ENCODE measurements at places on chromosomes 7 and 10. TPM values are rescaled to one million over a fixed set of nuclear protein-coding genes. Genes with fewer than 3 reads are reported as not detected.
A peak's percentile ranks its signal among the peaks of the same experiment; 100 is the strongest.

DNA sequence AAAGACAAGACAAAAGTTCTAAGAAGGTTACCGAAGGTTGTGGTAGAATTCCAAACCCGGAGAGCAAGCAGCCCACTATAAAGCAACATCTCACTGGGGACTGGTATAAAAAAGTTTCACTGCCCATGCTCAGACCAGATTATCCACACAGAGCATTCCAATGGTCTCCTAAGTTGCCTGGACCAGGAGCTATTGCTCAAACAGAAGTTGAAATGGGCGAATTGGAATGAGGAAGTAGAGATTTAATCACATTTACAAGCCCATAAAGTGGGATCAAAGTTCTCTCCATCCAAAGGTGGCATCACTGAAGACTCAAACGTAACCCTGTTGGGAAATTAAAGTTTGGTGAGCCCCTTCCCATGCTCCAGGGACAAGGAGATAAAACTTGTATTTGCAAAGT is 19.8 kb downstream of the OR2F1 start:
- peak; percentile 85 for DNase-seq

The COL28A1 gene
- polyA plus RNA-seq = 4.0 TPM

DNA sequence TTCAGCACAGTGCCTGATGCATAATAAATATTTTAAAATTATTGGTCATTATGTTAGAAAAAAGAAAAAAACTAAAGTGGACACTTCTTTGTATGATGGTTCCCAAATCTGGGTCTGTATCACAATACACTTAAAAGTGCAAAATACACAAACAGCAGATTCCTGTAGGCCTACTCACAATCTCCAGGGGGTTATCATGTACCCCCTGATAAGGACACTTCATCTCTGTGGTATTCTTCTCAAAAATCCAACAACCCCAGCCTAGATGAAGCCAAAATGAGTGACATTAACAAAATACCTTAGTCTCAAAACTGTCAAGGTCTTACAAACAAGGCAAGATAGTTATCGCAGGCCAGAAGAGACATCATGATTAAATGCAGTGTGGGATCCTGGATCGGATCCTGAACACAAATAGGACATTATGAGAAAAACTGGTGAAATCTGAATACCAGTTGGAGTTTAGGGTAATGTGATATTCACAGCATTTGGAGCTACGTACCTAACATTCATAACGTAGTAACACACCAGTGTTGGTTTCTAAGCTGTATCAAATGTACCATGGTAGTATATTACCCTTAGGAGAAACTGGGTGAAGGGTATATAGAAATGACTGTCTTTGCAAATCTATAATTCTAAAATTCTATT is 45.2 kb downstream of the NSUN6 start:
- DNase-seq = no peak

- DNase-seq = no peak
Observed at GRCh38 chr7:92602352-92603088, 12.3 kb upstream of the FAM133B start.

- DNase-seq = no peak
Observed at GRCh38 chr10:132449051-132449810, 52.2 kb downstream of the PWWP2B start.

DNA sequence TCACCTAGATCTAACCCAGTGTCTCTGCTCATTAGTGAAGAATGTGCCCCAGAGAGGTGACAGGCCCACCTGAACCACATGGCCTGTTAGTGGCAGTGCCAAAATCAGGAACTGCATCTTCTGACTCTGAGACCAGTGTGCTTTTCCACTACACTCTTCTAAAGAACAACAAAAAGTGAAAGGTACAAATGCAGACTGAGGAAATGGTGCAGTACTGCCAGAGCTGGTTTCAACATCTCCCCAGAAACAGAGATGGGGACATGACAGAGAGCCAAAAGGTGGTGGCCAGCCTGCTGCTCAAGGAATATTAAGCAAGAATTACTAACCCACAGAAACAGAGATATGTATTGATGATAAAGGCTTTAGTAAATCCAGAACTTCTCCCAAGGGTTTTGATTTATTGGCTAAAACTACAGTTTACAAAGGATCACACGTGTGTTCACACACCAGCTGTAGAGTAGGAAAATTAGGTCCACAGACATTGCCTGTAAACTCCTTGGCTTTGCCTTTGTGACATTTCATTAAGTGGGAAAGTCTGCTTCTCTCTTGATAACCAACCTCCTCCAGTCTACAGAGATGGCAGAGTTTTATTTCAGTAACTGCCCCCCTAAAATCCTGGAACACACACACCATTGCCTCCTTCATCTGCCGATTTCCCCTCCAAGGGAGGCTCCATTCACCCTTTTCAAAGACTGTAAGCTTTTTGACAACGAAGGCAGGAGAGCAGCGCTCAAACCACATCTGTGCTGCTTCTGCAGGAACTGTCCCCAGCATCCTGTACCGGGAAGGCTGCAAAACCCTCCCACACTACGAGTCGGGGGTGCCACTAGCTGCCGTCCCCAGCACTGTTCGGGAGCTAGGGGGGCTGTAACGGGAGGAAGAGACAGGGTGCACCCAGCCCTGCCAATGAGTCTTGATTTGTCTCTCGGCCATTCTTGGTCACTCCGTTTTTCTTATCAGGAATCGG is 29.8 kb downstream of the GSDME start:
- no peak for DNase-seq

DNA sequence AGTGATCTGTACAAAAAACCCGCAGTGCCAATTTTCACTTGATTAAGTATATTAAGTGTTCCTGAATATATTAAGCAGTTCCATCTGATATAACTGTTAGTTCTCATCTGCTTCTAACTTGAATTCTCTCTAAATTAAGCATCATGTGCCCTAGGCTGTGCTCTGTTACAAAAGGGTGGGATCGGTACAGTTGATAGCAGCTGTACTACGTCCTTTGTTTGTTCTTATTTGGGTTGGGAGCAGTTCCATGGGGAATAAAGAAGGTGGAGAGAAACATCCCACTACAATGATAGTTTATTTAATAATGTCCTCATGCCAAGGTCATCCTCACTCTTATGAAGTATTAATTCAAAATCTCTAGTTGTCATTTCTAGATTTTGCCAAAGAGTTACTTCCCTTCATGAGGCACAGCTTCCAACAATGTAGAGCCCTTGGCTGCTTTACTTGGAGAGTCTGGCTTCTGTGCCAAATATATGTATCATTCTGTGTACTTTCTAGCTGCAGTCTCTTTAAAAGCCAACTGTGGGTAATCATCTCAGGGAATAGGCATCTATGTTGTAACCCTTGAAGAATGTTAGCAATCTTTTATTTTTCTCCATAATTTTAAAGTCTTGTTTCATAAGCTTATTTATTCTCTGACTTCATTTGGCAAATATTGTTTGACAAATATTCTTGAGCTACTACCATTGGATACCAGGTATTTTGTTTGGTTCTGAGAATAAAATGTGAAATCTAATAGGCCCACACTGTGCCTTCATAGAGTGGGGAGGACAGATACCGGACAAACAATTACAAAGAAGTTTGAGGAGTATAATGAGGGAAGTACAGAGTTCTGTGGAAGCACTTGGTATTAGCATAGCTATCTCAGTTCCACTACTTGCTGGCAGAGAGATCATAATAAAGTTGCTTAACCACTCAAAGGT is 22.4 kb upstream of the AHR start:
- DNase-seq = peak; percentile 68

The SEMA4G gene
- polyA plus RNA-seq = 121 TPM

The ZNF655 gene
- polyA plus RNA-seq = 83.0 TPM

The ACBD7 gene
- polyA plus RNA-seq = 2.2 TPM

- no peak for DNase-seq
Observed at GRCh38 chr10:122503886-122504609, 42.7 kb downstream of the HTRA1 start.

- DNase-seq = peak; percentile 88
Observed at GRCh38 chr7:4134204-4134603, 547.9 kb upstream of the FOXK1 start.

The CNPY4 gene
- polyA plus RNA-seq = 20.1 TPM

The ANKRD61 gene
- 2.4 TPM for polyA plus RNA-seq

GRCh38 chr7:13991791-13992595 is 2.5 kb upstream of the ETV1 start:
- no peak for DNase-seq

GRCh38 chr7:2120841-2121830 is 111.6 kb downstream of the MAD1L1 start:
- DNase-seq = no peak

The CPA2 gene
- polyA plus RNA-seq = 28.4 TPM

DNA sequence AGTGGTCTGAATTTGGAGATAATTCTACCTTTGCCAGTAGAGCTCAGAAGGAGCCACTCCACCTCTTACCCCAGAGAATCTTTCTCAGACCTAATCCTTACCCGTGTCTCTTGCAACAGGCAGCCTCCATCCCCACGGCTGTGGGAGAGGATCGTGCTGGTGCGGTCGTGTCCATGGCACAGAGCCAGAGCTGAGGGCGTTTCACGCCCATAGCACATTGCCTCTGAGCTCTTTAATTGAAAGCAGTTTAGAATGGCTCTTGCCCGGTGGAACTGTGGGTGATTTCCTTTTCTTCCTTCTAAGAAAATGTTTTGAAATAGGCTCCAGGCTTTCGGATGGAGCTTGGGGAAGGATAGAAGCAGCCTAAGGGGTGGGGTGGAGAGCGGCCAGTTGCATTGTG is 41.5 kb downstream of the PRF1 start:
- DNase-seq = no peak

GRCh38 chr10:24958721-24959381 is 6.4 kb upstream of the PRTFDC1 start:
- DNase-seq = no peak

GRCh38 chr7:91778416-91778815 is 102.1 kb downstream of the MTERF1 start:
- no peak for DNase-seq

GRCh38 chr7:80623503-80624252 is 14.8 kb upstream of the CD36 start:
- DNase-seq = no peak

GRCh38 chr7:112122798-112123197 is 83.4 kb downstream of the DOCK4 start:
- no peak for DNase-seq

The NDUFA5 gene
- 155 TPM for polyA plus RNA-seq

- no peak for DNase-seq
Observed at GRCh38 chr10:77146712-77147336, 490.8 kb downstream of the KCNMA1 start.

DNA sequence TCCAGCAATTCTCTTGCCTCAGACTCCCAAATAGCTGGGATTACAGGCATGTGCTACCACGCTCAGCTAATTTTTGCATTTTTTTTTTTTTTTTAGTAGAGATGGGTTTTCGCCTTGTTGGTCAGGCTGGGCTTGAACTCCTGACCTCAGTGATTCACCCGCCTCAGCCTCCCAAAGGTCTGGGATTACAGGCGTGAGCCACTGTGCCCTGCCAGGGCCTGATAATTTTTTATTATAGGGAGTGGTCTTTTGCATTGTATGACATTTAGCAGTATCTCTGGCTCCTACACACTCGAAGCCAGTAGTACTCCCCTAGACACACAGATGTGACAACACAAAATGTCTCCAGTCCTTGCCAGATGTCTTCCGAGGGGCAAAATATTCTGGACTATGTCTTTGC is 124.0 kb downstream of the DKK1 start:
- no peak for DNase-seq

The TIMM23 gene
- polyA plus RNA-seq = 52.0 TPM

The PPIA gene
- polyA plus RNA-seq = 1,462 TPM

The DOCK4 gene
- polyA plus RNA-seq = 8.1 TPM
